ENCODE measurements at places on chromosomes 11 and 22. TPM values are rescaled to one million over a fixed set of nuclear protein-coding genes. Genes with fewer than 3 reads are reported as not detected.

GRCh38 chr11:16789063-16789420, 50.6 kb downstream of the C11orf58 start:
- H3K4me3 ChIP-seq, result no peak overlapping the region
- H3K27ac ChIP-seq, result no peak overlapping the region
- no peaks in the 10 kb centered on the region for H3K36me3 ChIP-seq
- H3K27me3 ChIP-seq, result no peaks in the 10 kb centered on the region

DNA sequence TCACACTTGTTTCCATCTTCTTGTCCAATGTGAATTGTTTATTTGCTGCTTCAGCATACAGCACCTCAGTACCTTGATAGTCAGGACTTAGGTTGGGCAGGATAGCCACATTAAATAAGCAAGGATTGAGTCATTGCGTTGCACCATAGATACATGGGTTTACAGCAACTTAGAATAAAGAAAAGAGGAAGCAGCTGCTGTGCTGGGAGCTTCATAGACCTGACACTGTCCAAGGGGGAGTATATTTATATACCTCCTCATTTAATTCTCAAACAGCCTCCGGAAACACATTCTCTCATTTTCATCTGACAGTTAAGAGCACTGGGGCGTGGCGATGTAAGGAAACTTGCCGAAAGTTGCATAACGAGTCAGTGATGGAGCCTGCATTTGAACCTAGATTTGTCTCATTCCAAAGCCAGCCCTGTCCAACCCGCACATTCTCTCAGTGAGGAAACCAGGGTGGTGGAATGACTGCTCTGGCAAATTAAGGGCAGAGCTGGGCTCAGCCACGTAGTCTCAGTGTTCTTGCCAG, 42.2 kb downstream of the UBASH3B start:
- H3K4me1 ChIP-seq, result peaks cover 69% of the 10 kb centered on the region
- DNase-seq, result peak; percentile 47
- H3K27ac ChIP-seq, result peak overlapping the region; percentile 87
- no peaks in the 10 kb centered on the region for H3K36me3 ChIP-seq
- H3K27me3 ChIP-seq, result no peaks in the 10 kb centered on the region

- H3K36me3 ChIP-seq, result no peaks in the 10 kb centered on the region
- no peaks in the 10 kb centered on the region for H3K27me3 ChIP-seq
- no peak overlapping the region for H3K4me3 ChIP-seq
Observed at GRCh38 chr11:122756417-122756816, 81.9 kb upstream of the CRTAM start.

DNA sequence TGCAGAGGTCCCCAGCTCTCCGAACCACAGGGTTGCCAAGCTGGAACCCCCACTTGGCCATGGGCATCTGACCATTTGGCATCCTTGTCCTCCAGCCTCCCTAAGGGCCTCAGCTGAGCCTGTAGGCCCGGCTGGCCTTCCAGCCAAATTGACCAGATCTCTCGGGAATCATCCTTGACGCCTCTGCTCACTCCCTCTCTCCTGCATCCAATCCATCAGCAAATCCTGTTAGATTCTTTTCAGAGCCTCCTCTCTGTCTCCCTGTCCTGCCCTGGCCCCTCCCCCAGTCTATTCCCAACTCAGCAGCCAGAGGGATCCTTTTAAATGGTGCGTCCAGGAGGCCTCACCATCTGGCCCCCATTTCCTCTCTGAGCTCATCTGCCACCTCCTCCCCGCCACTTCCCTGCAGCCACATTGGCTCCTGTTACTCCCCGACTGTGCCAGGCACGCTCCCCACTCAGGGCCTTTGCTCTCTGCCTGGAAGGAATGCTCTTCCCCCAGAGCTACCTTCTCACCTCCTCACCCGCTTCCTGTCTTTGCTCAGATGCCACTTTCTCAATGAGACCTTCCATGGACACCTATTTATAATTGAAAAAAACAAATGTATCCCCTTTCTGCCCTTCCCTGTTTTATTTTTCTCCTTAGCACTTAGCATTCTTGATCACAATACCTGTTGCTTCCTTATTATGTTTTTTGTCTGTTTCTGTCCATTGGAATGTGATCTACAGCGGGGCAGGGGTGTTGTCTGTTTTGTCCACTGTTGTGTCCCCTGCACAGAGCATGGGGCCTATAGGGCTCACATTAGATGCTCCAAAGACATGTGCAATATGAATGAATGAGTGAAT, 78.1 kb downstream of the NFAM1 start:
- no peaks in the 10 kb centered on the region for H3K36me3 ChIP-seq
- no peaks in the 10 kb centered on the region for H3K4me1 ChIP-seq
- no peak overlapping the region for H3K4me3 ChIP-seq
- no peaks in the 10 kb centered on the region for H3K27me3 ChIP-seq
- no peak for DNase-seq

DNA sequence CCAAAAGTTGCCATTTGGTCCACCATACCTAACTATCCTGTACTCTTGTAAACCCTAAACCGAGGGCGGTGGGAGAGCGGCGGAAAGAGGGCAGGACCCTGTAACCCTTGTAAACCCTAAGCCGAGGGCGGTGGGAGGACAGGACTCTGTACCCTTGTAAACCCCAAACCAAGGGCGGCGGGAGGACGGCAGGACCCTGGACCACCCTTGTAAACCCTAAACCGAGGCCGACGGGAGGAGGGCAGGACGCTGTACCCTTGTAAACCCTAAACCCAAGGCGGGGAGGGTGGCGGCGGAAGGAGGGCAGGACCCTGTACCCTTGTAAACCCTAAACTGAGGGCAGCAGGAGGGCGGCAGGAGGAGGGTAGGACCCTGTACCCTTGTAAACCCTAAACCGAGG, 12.5 kb upstream of the OR52I2 start:
- no peaks in the 10 kb centered on the region for H3K27me3 ChIP-seq
- no peak overlapping the region for H3K4me3 ChIP-seq
- H3K27ac ChIP-seq, result no peak overlapping the region
- no peak for DNase-seq
- no peaks in the 10 kb centered on the region for H3K36me3 ChIP-seq
- H3K4me1 ChIP-seq, result no peaks in the 10 kb centered on the region

DNA sequence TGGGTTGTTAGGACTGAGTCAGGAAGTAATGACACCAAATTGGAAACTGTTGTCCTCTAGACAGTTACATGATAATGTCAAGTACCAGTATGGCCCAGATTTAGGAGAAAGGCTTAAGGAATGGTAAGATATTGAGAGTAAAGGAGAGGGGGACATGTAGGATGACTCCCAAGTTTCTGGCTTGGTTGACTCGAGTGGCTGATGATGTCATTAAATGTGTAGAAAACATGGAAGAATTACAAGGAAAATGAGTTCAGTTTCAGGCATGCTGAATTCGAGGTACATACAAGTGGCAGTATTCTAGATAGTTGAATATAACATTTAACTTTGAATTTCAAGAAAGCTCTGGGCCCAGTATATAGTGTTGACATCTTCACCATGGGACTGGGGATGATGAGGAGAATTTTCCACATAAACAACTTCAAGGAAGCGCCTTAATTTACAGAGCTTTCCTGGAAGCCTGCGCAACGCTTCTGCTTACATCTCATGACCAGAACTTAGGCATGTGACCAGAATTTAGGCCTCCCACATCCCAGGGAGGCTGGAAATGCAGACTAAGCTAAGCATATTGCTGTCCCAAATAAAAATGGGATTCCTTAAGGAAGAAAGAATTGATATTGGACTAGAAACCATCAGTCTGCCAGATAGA, 3.8 kb downstream of the CFAP300 start:
- DNase-seq, result no peak
- peaks cover 8% of the 10 kb centered on the region for H3K4me1 ChIP-seq
- H3K27ac ChIP-seq, result no peak overlapping the region

DNA sequence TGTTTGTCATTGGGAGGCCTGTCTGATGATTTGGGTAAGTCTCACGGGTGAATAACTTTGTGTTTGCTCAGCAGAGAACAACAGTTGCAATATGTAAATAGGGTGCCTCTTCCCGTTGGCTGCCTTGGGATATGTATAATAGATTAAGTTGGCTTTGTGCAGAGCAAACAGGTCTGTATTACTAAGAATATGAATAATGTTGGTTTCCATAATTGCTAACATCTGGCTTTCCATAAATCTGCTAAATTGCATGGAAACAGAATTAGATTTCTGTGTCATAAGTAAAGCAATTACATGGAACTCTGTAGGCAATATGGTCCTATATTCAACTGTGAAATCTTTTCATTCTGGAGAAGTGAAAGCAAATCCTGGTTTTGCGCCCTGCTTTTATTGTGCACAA, 636.0 kb upstream of the ANO5 start:
- DNase-seq, result no peak
- H3K36me3 ChIP-seq, result no peaks in the 10 kb centered on the region
- no peaks in the 10 kb centered on the region for H3K27me3 ChIP-seq
- no peak overlapping the region for H3K27ac ChIP-seq

- peaks cover 30% of the 10 kb centered on the region for H3K4me1 ChIP-seq
- no peaks in the 10 kb centered on the region for H3K36me3 ChIP-seq
- H3K4me3 ChIP-seq, result peak overlapping the region; percentile 98
- H3K27ac ChIP-seq, result peak overlapping the region; percentile 93
Observed at GRCh38 chr11:18633256-18634139, 644 bp downstream of the SPTY2D1 start.

DNA sequence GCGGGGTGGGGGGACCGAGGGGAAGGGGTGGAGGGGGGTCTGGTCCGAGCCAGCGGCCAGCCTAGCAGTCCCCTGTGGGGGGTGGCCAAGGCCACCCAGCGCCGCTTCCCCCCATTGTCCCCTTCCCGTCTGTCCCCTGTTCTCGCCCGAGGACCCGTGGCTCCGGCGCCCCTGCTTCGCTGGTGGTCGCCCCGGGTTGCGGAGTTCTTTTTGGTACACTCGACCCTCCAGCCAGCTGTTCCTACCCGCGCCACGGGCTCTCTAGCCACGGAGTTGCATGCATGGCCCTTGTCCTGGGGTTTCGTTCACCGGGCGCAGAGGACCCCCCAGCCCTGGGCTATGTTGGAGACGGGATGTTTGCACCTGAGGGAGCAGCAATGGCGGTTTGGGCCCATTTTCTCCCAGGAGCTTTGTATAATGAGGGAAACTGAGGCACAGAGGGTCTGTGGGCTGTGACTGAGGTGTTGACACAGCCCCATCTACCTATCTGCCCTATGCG, 489 bp downstream of the RNF214 start:
- peaks cover 40% of the 10 kb centered on the region for H3K4me1 ChIP-seq
- H3K27me3 ChIP-seq, result no peaks in the 10 kb centered on the region
- peaks cover 20% of the 10 kb centered on the region for H3K36me3 ChIP-seq

- H3K36me3 ChIP-seq, result peaks cover 21% of the 10 kb centered on the region
- H3K27ac ChIP-seq, result no peak overlapping the region
- DNase-seq, result no peak
- H3K27me3 ChIP-seq, result no peaks in the 10 kb centered on the region
- H3K4me3 ChIP-seq, result no peak overlapping the region
Observed at GRCh38 chr11:128701936-128702335, 8.1 kb downstream of the FLI1 start.

- no peak overlapping the region for H3K27ac ChIP-seq
- H3K4me1 ChIP-seq, result no peaks in the 10 kb centered on the region
- no peaks in the 10 kb centered on the region for H3K27me3 ChIP-seq
- no peak overlapping the region for H3K4me3 ChIP-seq
- no peak for DNase-seq
Observed at GRCh38 chr11:85886089-85887056, 31.2 kb downstream of the CCDC83 start.

DNA sequence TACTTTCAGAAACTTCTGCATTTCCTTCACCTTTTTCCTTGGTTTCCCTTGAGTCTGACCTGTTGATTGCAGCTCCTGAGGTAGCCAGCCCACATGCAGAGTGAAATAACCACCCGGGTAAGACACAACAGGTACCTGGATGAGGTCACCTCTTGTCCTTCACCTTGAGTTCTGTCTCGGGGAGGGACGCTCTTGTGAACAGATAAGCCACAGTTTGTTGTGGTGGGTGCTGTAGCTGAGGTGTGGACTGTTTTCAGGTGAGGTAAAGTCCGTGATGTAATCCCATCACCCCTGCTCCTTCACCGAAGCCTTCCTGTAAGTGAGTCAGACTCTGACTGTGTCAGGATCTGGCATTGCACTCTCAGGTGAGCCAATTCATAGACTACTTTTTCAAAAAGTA, 183.1 kb downstream of the NAV2 start:
- no peak overlapping the region for H3K4me3 ChIP-seq
- H3K27ac ChIP-seq, result no peak overlapping the region
- no peak for DNase-seq
- H3K4me1 ChIP-seq, result no peaks in the 10 kb centered on the region
- H3K36me3 ChIP-seq, result no peaks in the 10 kb centered on the region

- DNase-seq, result no peak
- no peak overlapping the region for H3K27ac ChIP-seq
- H3K27me3 ChIP-seq, result no peaks in the 10 kb centered on the region
- H3K4me1 ChIP-seq, result no peaks in the 10 kb centered on the region
Observed at GRCh38 chr11:1982873-1983600, 14.6 kb downstream of the H19 start.

DNA sequence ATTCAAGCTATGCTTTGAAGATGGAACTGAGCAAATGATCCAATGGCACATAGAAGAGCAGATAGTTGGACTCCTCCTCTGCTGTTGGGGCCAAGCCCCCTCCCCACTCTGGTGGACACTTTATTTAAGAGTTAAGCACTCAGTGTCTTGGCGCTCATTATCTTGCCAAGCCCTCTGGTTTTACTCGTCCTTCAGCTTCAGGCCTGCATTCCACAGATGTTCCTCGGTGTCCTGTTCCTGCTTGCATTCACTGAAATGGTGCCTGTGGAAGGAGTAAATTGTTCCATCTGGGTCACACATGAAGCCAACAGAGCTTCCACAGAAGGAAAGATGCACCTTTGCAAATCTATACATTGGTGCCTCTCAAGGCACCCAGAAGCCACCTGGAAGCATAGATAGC, 26.1 kb downstream of the MAML2 start:
- peaks cover 2% of the 10 kb centered on the region for H3K36me3 ChIP-seq
- no peak overlapping the region for H3K27ac ChIP-seq
- DNase-seq, result no peak
- H3K27me3 ChIP-seq, result no peaks in the 10 kb centered on the region
- peaks cover 25% of the 10 kb centered on the region for H3K4me1 ChIP-seq

GRCh38 chr11:118088531-118088930, 1.8 kb upstream of the SMIM35 start:
- H3K4me1 ChIP-seq, result no peaks in the 10 kb centered on the region
- no peaks in the 10 kb centered on the region for H3K36me3 ChIP-seq
- no peak overlapping the region for H3K4me3 ChIP-seq
- no peak for DNase-seq

GRCh38 chr11:84128840-84129239, 842.7 kb upstream of the CCDC90B start:
- DNase-seq, result no peak
- no peaks in the 10 kb centered on the region for H3K36me3 ChIP-seq
- no peak overlapping the region for H3K4me3 ChIP-seq
- H3K27me3 ChIP-seq, result no peaks in the 10 kb centered on the region
- no peak overlapping the region for H3K27ac ChIP-seq

Gene GATD1
- polyA plus RNA-seq, result 4.5 TPM

Gene VPREB1
- polyA plus RNA-seq, result not detected

Gene SNX32
- 0.32 TPM for polyA plus RNA-seq

Gene SMIM35
- 1.00 TPM for polyA plus RNA-seq

Gene OR8G1
- not detected for polyA plus RNA-seq

Gene KRTAP5-10
- not detected for polyA plus RNA-seq

Gene RIC3
- polyA plus RNA-seq, result 2.0 TPM

Gene UBQLN3
- not detected for polyA plus RNA-seq

Gene APOBEC3H
- 1.8 TPM for polyA plus RNA-seq

Gene OR2AT4
- polyA plus RNA-seq, result not detected

Gene PRR33
- polyA plus RNA-seq, result not detected

Gene SCGB2A2
- not detected for polyA plus RNA-seq

Gene TTC36
- 0.31 TPM for polyA plus RNA-seq

Gene TMEM258
- 257 TPM for polyA plus RNA-seq

Gene RASL10A
- not detected for polyA plus RNA-seq

Gene ROBO3
- 0.55 TPM for polyA plus RNA-seq
